ENCODE measurements at places on chromosomes 6 and 20. TPM values are rescaled to one million over a fixed set of nuclear protein-coding genes. Genes with fewer than 3 reads are reported as not detected.

Gene TBXT
- not detected for total RNA-seq

DNA sequence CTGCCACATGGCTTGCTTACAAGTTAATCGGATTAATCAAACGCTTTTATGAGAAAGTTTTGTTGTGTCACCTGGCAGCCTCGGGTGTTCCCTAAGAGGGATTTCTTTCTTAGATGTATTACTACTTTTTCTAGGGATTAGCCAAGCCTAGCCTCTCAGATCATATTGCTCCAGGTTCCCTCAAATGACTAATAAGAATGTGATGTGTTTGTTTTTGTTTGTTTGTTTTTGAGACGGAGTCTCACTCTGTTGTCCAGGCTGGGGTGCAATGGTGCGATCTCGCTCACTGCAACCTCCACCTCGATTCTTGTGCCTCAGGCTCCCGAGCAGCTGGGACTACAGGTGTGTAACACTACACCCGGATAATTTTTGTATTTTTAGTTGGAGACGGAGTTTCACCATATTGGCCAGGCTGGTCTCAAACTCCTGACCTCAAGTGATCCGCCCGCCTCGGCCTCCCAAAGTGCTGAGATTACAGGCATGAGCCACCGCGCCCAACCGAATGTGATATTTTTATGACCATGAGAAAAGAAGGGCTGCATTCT lies 977 bp downstream of the HMGN4 start:
- peaks cover 12% of the 10 kb centered on the region for H3K4me1 ChIP-seq
- H3K27me3 ChIP-seq = no peaks in the 10 kb centered on the region
- H3K4me3 ChIP-seq = peak overlapping the region; percentile 77
- DNase-seq = no peak
- H3K27ac ChIP-seq = peak overlapping the region; percentile 93
- no peaks in the 10 kb centered on the region for H3K36me3 ChIP-seq

DNA sequence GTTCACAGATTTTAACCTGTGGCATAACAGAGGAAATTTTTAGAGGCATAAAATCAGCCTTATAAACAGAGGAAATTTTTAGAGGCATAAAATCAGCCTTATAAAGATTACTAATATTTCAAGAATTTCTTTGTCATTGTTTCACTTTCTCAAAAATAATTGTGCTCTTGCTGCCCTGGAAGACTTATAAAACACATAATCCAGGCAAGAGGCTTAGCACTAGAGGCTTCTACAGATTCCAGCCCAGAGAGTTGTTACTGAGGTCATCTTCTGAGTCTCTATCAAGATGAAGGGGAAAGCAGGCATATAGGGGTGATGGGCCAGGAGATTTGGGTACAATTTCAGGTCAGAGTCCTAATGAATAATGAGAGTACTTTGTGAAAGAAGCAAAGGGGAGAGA lies 85.7 kb downstream of the RFPL4B start:
- no peaks in the 10 kb centered on the region for H3K4me1 ChIP-seq
- H3K36me3 ChIP-seq = no peaks in the 10 kb centered on the region

Gene C4B
- 19.4 TPM for total RNA-seq

DNA sequence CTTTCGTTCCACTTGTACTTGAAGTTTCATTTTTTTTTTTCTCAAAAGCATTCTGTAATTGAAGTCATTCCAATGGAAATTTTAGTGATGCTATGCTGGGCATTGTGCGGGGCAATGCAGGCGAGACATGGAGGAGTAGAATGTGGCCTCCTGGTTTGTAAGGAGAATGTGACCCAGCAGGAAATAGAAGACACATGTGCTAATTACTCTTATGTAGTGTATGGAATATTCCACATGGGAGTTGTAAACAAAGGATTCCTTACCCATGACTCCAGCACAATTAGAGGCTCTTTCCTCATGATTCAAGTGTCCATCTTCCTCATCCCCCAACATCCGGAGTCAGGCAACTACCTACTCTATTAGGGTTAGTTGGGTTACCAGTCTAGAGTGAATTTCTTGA lies 14.9 kb upstream of the RFPL4B start:
- H3K36me3 ChIP-seq = no peaks in the 10 kb centered on the region
- H3K4me1 ChIP-seq = no peaks in the 10 kb centered on the region
- H3K27me3 ChIP-seq = no peaks in the 10 kb centered on the region

Gene ZC2HC1B
- not detected for total RNA-seq

- no peaks in the 10 kb centered on the region for H3K36me3 ChIP-seq
- H3K27me3 ChIP-seq = no peaks in the 10 kb centered on the region
- H3K4me3 ChIP-seq = no peak overlapping the region
- no peaks in the 10 kb centered on the region for H3K4me1 ChIP-seq
- DNase-seq = no peak
- no peak overlapping the region for H3K27ac ChIP-seq
These were observed 406.3 kb downstream of the TAF4 start for GRCh38 chr20:61659246-61659993.

DNA sequence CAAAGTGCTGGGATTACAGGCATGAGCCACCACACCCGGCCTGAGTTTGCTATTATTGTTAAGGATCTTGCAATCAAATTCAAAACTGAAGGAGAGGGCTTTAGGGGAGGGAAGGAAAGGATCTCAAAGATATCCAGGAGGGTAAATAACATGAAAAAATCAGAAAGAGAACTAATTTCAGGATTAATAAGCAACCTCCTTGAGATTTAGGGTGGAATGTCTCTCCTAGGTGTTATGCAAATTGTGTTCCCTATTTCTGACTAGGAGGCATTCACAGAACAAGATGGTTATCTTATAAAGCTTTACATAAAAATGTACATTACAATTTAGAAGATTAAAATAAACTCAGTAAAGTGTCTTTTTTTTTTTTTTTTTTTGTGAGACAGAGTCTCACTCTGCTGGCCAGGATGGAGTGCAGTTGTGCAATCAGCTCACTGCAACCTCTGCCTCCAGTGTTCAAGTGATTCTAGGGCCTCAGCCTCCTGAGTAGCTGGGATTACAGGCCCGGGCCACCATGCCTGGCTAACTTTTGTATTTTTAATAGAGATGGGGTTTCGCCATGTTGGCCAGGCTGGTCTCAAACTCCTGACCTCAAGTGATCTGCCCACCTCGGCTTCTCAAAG lies 92.0 kb upstream of the BEND3 start:
- no peak for DNase-seq
- no peaks in the 10 kb centered on the region for H3K4me1 ChIP-seq
- no peak overlapping the region for H3K4me3 ChIP-seq
- no peaks in the 10 kb centered on the region for H3K27me3 ChIP-seq
- H3K36me3 ChIP-seq = no peaks in the 10 kb centered on the region

- H3K4me3 ChIP-seq = no peak overlapping the region
- no peaks in the 10 kb centered on the region for H3K27me3 ChIP-seq
- no peaks in the 10 kb centered on the region for H3K36me3 ChIP-seq
- no peaks in the 10 kb centered on the region for H3K4me1 ChIP-seq
- no peak overlapping the region for H3K27ac ChIP-seq
- no peak for DNase-seq
These were observed 20.5 kb upstream of the SNRPC start for GRCh38 chr6:34736823-34737222.

All from colonic mucosa (tissue), 4 donors.